Right lung (tissue), 10 donors: ENCODE measurements at places on chromosomes 12 and 14.

DNA sequence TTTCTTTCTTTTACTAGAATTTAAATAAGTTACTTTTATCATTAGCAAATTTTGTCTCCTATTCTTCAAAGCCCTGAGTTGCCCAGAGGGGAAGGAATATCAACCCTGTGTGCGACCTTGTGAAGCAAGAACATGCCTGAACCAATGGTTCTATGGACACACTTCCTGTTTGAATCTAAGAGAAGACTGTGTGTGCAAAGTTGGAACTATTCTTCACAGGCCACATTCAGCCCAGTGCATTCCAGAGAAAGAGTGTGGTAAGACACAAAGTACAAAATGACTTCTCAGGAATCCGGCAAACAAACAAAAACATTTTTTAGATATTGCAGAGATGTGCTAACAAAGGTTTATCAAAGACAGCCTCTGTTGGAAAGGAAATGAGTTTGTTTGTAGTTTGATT lies 90.8 kb upstream of the PTPRQ start:
- DNase-seq = no peak

GRCh38 chr12:54300225-54300731 lies 537 bp downstream of the NFE2 start:
- DNase-seq = no peak

GRCh38 chr12:108629824-108630476 lies 3.7 kb downstream of the SELPLG start:
- no peak for DNase-seq

- no peak for DNase-seq
Observed at GRCh38 chr12:109563291-109564284, 9.7 kb downstream of the MMAB start.

GRCh38 chr14:94971750-94972149 lies 185.6 kb downstream of the DICER1 start:
- peak; percentile 36 for DNase-seq

- DNase-seq = peak; percentile 56
Observed at GRCh38 chr14:68263563-68264259, 444.1 kb downstream of the RAD51B start.
